Omental fat pad (tissue), 4 donors: ENCODE measurements at places on chromosomes 3 and 15.

- DNase-seq, result no peak
Observed at GRCh38 chr3:49799761-49800160, at the start of gene CDHR4. Gene CDHR4 (minus strand): TSS chr3:49799873. CDS start chr3:49799812, 61 bp downstream.

GRCh38 chr3:45946307-45946706 lies 3.0 kb downstream of the CXCR6 start:
- no peak for DNase-seq

DNA sequence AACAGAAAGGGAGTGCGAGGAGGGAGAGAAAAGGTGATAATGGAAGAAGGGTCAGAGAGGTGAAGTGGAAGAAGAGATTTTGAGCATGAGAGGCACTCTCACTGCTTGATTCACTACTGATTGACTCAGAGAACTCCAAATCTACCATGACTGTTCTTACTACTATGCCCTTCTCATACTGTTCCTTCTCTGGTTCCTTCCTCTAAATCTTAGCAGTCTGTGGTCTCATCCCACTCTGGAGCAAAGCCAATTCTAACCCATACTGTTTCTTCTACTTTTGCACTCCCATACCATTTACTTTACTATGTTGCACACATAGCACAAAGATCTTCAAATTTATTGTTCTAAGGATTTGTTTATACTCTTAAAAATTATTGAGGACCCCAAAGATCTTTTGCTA lies 100.8 kb downstream of the DTWD1 start:
- DNase-seq, result no peak

- DNase-seq, result no peak
Observed at GRCh38 chr3:98839846-98840245, 61.6 kb downstream of the DCBLD2 start.

- DNase-seq, result no peak
Observed at GRCh38 chr3:8413337-8413926, 88.2 kb upstream of the LMCD1 start.

DNA sequence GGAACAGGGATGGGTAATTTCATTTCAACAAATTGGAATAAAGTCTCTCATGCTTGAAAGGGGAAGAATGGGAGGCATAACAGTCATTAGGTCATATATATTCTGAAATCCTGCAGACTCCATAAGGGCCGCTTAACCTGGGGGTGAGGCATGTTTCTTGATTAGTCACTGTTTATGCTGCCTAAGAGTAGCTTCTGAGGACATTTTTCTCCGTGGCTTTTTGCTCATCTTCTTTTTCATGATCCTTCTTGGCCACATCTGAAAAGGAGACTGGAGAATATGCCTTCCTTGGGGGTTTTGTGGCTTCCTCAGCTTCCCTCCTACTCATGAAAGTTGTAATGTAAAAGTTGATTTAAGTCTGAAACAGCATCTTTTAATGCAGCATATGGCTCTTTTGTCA lies 20.0 kb upstream of the CFAP20DC start:
- no peak for DNase-seq

DNA sequence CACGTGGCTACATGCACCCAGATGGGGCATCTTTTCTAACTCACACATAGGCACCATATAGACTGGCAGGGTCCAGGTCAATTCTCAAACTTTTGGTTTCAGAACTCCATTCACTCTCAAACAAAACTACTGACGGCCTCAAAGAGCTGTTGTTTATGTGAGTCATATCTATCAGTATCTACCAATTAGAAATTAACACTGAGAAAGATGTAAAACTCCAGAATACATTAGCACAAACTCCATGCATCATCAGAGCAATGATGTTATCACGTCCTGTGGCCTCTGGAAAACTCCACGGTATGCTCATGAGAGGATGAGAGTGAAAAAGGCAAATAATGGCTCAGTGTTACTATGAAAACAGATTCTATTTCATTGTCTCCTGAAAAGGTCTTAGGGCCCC lies 116.1 kb downstream of the NTRK3 start:
- DNase-seq, result no peak

GRCh38 chr15:20348900-20349773 lies 192.5 kb downstream of the GOLGA6L6 start:
- DNase-seq, result peak; percentile 22

- no peak for DNase-seq
Observed at GRCh38 chr3:131323014-131323413, 58.6 kb upstream of the NUDT16 start.

DNA sequence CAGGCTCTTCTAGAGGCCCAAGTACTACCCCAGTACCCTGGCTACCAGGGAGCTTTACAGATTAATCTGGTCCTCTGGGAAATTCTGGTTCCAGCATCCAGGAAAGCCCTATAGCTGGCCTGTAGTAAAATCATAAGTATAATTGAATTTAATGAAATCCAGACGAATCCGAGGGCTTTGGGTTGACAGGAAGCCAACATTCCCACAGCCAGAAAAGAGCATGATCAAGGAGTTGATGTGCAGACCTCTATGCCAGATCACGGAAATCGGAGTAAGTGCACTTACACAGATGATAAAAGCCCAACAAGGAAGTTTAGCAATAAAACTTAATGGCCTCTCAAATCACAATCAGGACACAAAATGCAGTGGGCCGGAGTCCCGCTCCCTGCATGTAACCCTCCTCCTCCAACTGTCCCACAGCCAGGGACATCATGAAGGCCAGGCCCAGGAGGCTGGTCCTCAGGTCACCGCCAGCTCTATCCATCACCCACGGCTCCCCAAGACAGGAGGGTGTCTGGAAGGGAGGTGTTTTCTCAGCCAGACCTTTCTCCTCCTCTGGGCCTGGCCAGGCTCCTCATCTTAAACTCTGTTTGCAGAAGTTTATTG lies 62.8 kb upstream of the SEC22A start:
- no peak for DNase-seq

DNA sequence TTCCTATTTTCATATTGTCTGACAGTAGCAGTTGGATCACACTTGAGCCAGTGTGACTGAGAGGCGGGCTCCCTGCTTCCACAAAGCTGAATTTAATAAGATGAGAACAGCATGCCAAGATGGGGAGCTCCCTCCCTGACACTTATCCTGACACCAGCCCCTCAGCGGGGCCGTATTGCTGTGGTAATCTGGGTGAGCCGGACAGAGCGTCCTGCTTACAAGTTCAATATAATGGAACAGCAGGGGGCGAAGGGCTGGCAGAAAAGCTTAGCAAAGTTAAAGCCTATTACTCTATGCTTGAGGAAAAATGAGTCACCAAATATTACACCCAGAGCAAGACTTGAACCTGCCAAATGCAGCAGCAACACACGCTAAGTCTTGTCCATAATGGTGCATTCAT lies 163.8 kb upstream of the CMC1 start:
- DNase-seq, result no peak

- no peak for DNase-seq
Observed at GRCh38 chr15:69668039-69668705, 215.6 kb downstream of the RPLP1 start.

DNA sequence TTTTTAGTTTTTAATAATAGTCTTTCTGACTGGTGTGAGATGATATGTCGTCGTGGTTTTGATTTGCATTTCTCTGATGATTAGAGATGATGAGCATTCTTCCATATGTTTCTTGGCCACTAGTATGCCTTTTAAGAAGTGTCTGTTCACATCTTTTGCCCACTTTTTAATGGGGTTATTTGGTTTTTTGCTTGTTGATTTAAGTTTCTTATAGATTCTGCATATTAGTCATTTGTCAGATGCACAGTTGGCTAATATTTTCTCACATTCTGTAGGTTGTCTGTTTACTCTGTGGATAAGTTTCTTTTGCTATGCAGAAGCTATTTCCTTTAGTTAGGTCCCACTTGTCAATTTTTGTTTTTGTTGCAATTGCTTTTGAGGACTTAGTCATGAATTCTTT lies 185.4 kb downstream of the SUCNR1 start:
- DNase-seq, result no peak

DNA sequence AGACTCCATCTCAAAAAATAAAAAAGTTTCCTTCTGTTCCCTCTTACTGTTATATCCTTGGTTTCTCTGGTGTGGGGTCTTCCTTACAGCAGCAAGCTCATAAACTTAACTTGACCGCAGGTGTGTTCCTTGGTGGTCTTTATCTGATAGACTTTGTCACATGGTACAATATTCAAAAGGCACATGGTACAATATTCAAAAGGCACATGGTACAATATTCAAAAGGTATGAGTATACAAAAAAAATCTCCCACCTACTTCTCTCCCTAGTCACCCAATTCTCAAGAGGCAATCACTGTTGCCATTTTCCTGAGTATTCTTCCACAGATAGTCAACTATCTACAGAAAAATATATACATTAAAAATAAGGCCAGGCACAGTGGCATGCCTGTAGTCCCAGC lies 4.5 kb downstream of the PGBD4 start:
- no peak for DNase-seq

DNA sequence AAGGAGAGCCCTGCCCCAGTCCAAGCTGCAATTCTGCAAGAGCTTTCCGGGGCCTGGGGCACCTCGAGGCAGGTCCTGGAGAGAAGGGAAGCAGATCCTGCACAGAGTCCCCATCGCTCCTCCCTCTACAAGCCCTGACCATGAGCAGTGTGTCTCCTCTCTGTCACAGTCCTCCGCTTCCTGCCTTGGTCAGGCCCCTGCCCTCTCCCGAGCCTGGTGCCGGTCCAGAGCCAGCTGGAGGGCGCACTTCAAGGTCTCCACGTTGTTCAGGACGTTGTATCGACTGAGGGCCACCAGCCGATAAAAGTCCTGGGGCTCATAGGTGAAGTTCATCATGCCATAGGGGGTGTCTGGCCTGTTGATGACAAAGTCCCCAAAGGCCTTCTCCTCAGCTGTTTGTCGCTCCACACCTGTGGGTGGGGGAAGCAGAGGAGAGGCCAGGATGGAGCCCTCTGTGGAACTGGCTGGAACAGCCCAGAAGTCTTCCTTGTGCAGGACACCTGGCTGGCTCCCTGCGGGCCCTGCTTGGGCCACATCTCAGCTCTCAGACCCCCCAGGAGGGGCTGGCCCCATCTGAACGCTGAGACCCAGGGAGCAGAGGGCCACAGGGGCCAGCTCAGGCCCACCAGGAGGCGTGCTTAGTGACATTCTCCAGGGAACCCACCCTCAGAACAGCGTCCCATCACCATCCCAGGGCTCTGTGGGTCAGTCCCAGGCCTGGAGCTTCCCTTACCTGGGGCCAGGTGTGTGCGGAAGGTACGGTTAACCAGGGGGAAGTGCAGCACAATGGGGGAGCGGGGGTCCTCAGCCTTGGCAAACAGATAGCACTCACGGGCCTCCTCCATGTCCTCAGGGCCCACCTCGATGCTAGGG lies 14.4 kb downstream of the PLA2G4F start:
- no peak for DNase-seq

- DNase-seq, result no peak
Observed at GRCh38 chr15:69328080-69328479, 29.4 kb downstream of the PAQR5 start.

DNA sequence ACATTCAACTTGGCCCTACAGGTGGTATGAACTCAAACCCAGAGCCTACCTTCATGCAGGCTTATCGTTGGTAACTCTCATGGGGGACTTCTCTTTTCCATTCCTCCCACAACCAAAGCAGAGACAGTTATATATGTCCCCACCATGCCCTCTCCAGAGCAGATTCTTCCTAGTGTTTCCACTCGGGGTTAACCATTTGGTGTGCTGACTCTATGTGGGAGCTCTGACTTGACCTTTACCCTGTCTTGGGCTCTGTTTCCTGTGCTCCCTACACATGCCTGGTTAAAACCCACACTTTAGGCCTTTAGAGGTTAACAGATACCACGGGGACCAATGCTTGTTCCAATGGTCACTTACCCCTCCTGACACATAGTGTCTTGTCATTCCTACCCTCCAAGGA lies 80.7 kb downstream of the FSIP1 start:
- DNase-seq, result no peak

- no peak for DNase-seq
Observed at GRCh38 chr15:77633913-77634265, 1.2 kb upstream of the LINGO1 start.

DNA sequence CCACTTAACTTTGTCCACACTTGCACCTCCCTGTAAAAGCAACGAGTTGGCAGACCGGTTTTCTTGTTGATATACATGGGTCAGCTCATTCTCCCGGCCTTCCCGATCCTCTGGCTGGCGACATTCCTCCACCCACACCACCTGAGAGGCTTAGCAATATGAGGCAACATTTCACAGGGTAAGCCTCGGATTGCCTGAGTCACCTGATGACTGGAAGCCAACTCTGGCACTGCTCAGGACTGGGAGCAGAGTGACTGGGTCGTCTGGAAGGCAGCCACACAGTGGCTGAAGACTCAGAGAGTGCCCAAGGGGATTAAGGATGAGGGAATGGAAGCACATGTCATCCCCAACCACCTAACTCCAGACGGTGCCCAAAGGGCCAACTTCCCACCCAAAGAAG lies 9.8 kb downstream of the HOMER2 start:
- no peak for DNase-seq

DNA sequence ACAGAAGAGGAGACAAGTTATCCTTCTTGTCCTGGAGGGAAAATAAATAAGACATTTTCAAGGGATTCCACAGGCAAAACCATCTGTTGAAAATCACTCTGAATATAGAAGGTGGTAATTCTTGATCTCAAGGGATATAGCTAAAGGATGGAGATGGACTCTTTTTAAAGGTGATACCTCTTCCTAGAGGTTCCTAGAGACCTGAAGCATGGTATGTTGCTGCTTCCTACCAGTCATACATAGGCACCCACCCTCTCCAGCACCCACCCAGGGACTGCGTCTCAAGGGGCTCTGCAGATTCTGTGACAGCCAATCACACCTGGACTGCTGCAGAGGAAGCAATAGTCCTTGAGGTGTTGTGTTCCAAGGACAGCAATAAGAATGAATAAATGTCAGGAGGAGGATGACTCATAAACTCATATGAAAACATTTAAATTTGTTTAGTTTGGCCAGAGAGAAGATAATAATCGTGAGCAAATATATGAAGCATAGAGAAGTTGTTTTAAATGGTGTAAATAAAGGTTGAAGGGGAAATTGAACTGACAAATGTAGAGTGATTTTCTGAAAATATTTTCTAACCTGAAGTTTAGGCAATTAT lies 741.6 kb upstream of the CBLB start:
- DNase-seq, result no peak

DNA sequence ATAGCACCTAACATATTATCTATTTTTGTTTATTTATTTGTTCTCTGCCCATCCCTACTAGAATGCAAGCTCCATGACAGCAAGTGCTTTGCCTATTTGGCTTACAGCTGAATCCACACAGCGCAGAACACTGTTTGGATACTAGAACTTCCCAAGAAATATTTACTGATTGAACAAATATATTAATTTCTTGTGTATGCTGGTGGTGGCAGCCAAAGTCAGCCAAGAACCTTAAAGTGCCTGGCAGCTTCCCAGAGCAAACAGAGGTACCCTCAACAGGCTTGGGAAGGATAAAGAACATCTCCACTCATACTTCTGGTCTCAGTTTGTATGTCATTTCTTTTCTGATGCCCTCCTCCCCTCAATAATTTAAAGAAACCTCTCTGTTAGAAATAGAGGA lies 111.8 kb upstream of the SLC25A36 start:
- DNase-seq, result no peak

GRCh38 chr15:79160211-79160610 lies 69.6 kb upstream of the RASGRF1 start:
- DNase-seq, result no peak

GRCh38 chr3:966341-966740 lies 126.5 kb upstream of the CNTN6 start:
- no peak for DNase-seq

GRCh38 chr3:123080864-123081562 lies 14.2 kb downstream of the PDIA5 start:
- no peak for DNase-seq
